NCI-H82 (cell line): ENCODE measurements at places on chromosomes 2 and 18.

- no peak for DNase-seq
These were observed 546.7 kb upstream of the ID2 start for GRCh38 chr2:8134985-8135682.

DNA sequence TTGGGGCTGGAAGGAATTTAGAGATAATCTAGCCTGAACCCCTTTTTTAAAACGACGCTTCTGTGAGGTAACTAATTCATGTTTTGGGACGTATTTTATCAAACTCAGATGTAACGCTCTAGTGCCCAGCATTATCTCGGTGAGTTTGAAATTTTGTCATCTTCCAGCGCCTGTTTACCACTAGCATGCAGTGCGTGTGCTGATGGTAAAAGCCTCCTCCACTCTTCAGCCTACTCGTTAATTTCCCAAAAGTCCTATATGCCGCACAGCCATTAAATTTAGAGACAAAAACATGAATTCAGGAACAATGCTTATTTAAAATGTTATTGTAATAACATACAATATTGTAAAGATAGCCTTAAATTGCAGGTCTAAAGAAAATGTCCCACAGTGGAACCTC, 2.8 kb downstream of the ZCCHC2 start:
- DNase-seq: peak; percentile 5

DNA sequence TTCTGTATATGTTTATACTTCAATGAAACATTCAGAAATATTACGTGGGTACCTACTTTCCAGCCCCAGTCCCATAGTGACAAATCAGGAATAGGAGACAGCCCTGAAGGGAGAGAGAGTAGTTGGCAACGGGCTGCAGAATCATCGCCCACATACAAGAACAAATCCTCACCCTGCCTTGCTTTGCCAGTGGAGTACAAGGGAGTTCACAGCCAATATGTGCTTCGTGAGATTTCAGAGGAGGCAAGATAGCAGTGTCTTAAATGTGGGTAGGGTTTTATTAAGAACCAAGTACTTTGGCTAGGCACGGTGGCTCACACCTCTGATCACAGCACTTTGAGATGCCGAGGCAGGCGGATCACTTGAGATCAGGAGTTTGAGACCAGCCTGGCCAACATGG, 40.3 kb upstream of the PKDCC start:
- DNase-seq: no peak

GRCh38 chr2:102005989-102006885, 14.5 kb downstream of the IL1R2 start:
- DNase-seq: peak; percentile 67

GRCh38 chr18:28015671-28016070, 161.3 kb downstream of the CDH2 start:
- DNase-seq: no peak

DNA sequence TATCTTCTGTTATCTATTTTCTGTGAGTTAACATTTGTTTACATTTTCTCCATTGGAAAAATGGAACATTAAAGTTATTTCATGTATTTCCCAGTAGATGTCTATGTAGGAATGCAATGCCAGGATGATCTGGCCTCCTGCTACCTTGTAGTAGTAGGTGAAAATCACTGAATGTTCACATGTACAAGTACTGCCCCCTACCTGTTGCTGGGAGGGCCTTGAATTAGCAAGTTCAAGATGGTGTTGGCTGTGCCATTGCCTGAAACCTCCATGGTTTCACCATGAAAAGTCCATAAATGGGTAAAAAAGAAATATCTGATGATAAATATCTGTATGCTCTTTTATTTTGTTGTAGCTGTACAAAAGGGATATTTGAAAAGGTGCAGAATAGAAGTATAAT, 30.7 kb downstream of the XRCC5 start:
- DNase-seq: peak; percentile 70

DNA sequence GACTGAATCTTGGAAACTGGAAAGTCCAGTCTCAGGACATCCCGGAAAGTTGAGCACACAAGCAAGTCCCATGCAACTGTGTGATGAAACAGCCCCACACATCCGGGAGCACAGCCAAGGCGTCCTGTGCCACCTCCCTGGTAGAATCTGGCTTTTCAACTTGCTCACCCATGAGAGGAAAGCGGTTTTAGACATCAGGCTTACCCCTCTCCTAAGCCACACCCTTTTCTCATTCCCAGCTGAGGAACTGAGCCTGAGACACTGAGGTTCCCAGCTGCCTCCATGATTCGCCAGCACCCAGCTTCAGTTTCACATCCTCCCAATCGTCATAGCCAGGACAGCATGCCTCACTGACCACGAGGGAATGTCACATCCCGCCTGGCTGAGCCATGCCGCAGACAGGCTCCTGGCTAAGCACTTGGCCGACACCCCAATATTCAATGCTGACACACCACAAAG, 60.3 kb downstream of the STEAP3 start:
- no peak for DNase-seq

DNA sequence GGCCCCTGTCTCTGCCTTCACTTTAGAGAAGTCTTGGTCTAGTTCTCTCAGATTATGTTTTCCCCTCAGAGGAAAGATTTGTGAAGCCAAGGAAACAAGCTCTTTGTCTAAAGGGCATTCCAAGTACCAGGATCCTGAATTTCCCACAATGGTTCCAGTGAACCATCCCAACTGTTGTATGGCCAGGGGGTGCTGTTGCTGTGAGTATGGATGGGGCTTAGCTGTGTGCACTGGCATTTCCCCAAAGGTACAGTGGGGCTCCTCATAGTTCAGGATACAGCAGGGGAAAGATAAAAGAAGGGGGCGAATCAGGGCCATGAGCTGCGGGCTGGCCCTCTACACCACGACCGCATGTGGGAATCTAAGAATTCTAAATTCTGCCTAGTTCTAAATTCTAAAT, 1154.0 kb upstream of the FANCL start:
- no peak for DNase-seq

DNA sequence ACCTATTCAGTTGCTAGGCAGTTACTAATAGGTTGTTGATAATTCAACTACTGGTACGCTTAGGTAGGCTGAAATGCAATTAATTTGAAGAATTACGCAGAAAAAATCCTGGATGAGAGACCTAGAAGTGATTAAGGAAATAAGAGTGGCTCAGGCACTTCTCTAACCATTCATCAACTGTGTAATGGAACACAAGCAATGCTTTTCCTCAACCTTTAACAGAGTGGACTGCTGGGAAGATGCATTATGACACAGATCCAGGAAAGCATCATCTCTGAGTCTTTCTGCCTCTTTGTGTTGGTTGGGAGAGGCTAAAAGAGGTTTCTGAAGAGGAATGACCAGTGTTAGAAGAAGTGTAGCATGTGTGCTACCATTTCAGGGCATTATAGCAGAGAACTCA, 992.2 kb downstream of the TSN start:
- DNase-seq: no peak

GRCh38 chr2:11863513-11864328, 117.3 kb downstream of the LPIN1 start:
- DNase-seq: peak; percentile 78

DNA sequence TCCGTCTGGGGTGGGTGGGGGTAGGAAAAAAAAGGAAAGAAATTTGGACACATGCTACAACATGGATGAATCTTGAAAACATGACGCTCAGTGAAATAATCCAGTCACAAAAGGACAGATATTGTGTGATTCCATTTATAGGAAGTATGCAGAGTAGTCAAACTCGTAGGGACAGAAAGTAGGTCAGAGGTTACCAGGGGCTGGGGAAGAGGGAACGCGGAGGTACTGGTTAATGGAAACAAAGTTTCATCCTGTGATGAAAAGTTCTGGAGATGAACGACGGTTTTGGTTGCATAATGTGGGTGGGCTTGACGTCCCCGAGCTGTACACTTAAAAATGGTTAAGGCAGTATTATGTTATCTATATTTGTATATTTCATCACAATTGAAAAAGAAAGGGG, 4.5 kb upstream of the SFTPB start:
- DNase-seq: no peak

GRCh38 chr18:64127172-64127571, 21.7 kb downstream of the LINC00305 start:
- DNase-seq: no peak

DNA sequence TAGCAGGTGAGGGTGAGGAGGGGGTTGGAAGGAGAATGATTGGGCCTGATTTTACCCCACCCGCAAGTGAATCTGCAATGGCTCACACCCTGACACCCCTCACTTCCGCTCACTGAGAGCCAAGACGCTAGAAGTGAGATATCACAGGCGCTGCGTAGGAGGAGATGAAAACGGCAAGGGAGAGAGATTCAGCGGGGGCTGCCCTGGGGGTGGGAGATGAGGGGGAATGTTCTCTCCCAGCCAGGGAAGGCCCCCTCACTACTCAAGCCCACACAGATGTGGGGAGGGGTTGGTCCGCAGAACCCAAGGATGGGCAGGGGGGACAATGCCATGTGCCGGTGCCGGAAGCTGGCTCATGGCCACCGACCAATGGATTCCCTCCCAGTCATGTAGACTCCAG, 32.9 kb downstream of the LOXHD1 start:
- DNase-seq: no peak

- no peak for DNase-seq
These were observed 104.3 kb upstream of the LINC00305 start for GRCh38 chr18:64253222-64253621.

DNA sequence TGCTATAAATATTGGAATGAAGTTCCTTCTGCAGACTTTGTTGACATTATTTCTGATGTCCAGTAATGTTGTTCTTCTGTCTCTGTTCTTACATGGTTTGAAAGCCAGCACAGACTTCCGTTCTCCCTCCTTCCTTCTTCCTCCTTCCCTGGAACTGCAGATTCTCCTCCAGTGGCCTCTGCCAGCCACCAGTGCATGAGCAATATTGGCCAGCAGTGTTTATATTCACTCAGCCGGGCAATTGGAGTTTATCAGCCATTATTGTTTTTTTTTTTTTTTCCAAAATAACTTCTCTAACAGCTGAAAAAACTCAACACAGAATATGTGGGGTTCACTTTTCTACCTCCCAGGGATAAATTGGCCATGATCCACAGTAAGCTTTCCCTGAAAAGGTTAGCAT, 86.8 kb downstream of the ADCYAP1 start:
- no peak for DNase-seq

GRCh38 chr2:119549241-119549640, 5.0 kb downstream of the CFAP221 start:
- DNase-seq: peak; percentile 61

DNA sequence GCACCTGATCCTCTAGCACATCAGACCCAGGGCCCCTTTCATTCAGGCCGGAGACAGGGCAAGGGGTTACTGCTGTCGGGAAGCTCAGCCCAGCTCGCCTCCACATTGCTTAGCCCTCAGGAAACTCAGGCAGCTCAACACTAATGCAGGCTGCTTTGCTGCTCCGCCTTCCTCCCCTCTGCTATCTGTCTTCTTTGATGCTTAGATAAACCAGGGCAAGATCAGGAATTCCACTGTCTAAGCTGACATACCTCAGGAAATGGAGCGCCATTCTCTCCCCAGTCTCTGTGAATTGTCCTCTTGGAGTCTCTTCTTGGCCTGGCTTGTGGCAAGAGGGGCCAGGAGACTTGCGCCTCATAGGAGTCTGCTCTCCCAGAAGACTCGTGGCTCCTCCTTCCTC, 25.5 kb upstream of the EXOC6B start:
- DNase-seq: no peak

DNA sequence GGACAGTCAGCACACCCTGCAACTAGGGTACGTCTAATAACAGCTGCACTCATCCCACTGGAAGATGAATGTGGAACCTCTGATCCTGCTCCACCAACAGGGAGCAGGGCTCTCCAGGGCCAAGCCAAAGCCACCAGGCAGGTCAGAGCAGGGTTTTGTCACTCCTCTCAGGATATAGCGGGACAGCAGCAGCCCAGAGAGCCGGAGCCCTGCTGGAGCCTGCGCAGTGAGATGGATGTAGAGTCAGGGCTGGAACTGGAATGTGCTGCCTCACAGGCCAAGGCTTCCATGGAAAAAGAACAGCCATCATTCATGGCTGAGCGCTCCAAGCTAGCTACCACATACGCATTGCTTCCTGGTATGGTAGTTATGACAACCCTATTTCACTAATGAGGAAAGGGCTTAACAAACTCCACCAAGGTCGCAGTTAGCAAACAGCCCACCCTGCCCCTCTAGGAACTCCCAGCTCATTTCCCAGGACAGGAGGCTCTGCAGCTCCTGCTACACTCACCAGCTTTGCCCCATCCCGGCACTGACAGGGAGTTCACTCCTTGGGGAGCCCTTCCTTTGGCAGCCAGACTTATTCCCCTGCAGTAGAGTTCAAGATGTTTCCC, 85.2 kb downstream of the HS1BP3 start:
- DNase-seq: no peak

DNA sequence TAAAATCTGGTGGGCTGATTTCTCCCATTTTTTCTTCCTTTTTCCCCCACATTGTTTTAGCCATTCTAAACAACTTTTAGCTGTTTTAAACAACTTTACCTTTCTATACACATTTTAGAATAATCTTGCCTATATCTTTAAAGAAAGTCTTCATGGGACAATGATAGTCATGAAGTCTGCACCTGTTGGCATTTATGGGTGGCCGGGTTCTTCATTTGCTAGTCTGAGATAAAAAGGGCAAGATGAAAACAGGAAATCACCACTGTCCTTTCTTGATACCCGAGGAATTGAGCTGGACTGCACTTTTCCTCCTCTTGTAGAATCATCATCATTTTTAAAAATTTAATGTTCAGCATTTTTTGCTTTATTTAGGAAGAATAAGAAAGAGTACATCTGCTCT, 104.5 kb downstream of the ATP9B start:
- no peak for DNase-seq

DNA sequence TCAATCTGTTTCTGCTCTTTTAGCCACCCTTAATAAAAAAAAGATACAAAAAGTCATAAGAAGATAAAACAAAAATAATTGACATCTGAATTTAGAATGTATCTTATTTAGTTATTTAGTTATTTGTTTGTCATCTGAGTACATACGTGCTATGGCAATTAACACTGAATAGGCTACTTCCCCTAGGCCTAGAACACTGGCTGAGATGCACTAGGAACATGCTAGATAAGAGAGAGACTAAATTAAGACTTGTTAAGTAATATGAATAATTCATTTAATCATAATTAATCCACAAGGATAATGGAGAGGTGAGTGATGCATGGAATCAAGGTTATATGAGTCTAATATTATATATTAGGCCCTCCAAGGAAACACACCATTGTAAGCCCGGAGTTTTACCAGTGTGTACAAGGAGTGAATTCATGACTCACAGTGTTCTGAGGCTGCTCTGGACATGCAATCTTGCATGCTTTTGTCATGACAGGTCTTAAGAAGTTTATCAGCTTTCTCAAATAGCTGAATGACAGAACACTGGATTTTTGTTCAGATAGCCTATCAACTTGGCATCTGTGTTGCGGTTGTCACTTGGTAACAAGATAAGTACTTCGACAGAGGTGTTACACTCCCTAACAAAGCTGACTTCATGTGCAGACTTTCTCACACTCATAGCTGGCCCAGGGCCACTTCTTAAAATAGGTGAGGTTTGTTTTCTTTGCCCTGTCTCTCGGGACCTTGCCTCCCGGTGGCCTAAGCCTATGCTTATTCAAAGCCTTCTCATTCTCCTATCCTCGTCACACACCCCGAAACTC, 5.0 kb upstream of the SERPINB2 start:
- DNase-seq: no peak

- DNase-seq: no peak
These were observed 64.1 kb downstream of the CPS1 start for GRCh38 chr2:210620456-210620855.

GRCh38 chr18:47331026-47331425, 79.6 kb upstream of the SKOR2 start:
- no peak for DNase-seq
